NCI-H774 (cell line): ENCODE measurements at places on chromosomes 13 and 19.

DNA sequence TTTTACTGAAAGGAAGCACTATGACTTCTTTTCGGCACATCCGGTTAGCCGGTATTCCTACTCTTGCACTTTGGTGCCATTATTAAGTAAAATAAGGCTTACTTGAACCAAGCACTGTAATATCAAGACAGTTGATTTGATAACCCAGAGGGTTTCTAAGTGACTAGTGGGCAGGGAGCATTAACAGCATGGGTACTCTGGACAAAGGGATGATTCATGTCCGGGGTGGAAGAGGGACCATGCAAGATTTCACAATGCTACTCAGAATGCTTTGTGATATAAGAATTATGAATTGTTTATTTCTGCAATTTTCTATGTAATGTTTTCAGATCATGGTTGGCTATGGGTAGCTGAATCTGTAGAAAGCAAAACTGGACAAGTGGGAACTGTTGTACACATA lies 282.1 kb downstream of the TDRD3 start:
- DNase-seq = no peak

DNA sequence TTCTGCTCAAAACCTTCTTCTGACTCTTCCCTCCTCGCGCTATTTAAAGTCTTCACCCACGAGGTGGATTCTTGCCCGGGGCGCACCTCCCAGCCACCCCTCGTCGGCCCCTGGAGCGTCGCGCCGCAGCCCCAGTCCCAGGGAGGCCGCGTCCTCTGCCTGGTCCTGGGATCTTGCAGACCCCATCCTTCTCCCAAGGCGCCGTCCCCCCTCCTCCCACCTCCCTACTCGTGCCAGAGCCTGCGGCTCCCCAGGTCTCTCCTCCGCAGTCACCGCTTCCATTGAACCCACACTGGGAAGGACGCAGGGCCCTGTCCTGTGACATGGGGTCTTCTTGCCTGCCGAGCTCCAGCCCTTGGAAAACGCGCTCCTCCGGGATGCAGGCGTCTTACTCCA lies 486 bp downstream of the ZNF808 start:
- DNase-seq = no peak

DNA sequence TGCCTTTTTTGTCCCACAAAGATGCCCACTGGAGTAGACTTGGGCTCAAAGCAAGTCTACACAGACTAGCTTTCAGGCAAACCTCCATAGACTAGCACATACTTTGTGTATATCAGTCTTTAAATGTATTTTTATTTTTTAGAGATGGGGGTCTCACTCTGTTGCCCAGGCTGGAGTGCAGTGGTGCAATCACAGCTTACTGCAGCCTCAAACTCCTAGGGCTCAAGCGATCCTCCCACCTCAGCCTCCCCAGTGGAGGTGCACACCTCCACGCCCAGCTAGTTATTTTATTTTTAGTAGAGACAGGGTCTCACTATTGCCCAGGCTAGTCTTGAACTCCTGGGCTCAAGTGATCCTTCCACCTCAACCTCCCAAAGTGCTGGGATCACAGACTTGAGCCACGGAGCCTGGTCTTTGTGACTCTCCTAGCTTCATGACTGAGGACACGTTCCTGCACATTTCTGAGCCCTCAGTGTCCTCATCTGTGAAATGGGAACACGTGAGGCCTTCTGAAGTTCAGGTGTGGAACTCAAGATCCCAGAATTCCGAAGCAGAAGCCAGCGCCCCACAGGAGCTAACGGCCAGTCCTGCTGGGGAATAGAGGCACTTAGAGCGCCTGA lies 5.1 kb upstream of the TPM4 start:
- no peak for DNase-seq

GRCh38 chr19:10390652-10391286 lies 10.4 kb upstream of the TYK2 start:
- peak; percentile 40 for DNase-seq

DNA sequence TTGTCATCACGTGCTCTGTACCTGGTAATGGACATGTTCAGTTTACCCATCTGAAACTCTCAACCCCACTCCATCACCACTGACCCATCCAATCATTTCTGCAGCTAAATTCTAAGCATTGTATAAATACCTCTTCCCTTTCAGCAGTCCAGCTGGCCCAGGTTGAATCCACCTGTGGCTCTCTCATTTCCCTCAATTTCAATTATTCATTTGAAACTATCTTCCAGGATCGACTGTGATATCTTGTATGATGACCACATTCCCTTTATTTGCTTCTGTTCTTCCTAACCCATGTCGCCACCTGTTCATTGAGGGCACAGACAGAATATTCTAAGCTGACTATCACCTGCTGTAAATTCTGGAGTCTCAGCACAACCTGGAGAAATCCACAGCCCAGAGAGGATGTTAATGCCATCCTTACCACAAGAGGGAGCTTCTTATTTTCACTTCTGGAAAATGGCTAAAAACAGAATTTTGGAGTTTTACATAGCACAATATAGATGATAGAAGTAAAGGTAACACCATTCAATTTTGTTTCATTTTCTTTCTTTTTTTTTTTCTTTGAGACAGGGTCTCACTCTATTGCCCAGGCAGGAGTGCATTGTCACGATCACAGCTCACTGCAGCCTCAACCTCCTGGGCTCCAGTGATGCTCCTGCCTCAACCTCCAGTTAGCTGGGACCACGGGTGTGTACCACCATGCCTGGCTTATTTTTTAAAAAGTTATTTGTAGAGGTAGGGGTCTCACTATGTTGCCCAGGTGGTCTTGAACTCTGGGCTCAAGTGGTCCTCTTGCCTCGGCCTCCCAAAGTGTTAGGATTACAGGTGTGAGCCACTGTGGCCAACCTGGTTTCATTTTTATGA lies 38.6 kb downstream of the ZNF823 start:
- peak; percentile 19 for DNase-seq

GRCh38 chr19:2099054-2099501 lies 2.4 kb downstream of the IZUMO4 start:
- no peak for DNase-seq

- no peak for DNase-seq
These were observed 706.4 kb upstream of the SLC10A2 start for GRCh38 chr13:103772576-103772975.

DNA sequence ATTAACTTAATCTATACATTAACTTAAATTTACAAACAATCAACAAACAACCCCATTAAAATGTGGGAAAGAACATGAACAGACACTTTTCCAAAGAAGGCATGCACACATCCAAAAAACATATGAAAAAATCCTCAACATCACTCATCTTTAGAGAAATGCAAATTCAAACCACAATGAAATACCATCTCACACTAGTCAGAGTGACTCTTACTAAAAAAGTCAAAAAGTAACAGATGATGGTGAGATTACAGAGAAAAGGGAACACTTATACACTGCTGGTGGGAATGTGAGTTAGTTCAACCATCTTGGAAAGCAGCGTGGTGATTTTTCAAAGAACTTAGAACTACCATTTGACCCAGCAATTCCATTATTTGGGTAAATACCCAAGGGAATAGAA lies 759.2 kb upstream of the SLITRK1 start:
- no peak for DNase-seq

- DNase-seq = no peak
These were observed 1.6 kb downstream of the ADGRE3 start for GRCh38 chr19:14673088-14673487.

DNA sequence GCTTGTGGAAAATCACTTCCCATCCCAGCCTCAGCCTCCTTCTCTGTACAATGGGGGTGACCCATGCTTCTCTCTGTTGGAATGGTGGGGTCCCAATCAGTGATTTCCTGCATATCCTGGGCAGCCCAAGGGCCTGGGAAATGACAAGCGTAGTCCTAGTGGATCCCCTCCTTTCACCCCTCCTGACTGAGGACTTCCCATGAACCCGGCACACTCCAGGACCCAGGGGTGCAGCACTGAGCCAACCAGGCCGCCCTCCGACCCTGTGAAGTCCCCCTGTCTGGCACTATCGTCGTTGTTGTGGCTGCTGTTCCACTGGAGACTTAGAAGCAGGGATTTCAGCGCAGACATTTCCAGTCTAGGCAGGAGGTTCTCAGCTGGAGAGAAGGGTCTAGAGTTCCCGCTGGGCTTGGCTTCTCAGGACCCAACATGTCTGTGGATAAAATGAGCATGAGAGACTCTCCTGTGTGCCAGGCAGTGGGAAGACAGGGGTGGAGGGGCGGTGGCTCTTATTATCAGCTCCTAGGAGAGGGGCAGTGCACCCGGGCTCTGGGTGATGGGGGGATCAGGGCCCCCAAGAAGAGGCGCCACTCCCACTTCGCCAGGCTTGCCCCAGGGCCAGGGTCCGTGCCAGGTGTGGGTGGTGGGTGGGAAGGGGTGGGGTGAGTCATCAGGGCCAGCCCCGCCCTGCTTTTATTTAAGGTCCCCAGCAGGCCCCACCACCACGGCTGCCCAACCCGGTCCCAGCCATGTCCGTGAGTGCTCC lies at the start of gene LGALS7B:
Gene LGALS7B (plus strand): TSS at position 723 of the 766 bp plus-strand sequence. CDS start 27 bp downstream, at position 750.
- DNase-seq = no peak

DNA sequence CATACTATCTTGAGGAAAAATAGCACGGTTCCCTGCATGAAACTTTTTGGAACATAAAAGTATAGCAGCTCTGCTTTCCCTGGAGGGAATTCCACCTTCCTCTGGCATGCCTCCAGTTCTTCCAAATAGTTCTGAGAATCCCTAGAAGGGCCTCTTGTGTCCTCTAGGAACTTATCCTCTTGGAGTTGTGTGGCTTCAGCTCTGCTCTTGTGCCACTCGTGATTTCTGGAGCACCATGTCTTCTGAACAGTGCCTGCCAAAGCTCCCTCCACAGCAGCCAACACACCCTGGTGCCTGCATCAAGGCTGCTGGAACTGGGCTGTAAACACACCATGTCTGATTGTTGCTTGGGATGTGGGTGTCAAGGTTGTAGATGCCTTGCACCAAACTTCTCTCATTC lies 65.7 kb upstream of the FLT1 start:
- no peak for DNase-seq

DNA sequence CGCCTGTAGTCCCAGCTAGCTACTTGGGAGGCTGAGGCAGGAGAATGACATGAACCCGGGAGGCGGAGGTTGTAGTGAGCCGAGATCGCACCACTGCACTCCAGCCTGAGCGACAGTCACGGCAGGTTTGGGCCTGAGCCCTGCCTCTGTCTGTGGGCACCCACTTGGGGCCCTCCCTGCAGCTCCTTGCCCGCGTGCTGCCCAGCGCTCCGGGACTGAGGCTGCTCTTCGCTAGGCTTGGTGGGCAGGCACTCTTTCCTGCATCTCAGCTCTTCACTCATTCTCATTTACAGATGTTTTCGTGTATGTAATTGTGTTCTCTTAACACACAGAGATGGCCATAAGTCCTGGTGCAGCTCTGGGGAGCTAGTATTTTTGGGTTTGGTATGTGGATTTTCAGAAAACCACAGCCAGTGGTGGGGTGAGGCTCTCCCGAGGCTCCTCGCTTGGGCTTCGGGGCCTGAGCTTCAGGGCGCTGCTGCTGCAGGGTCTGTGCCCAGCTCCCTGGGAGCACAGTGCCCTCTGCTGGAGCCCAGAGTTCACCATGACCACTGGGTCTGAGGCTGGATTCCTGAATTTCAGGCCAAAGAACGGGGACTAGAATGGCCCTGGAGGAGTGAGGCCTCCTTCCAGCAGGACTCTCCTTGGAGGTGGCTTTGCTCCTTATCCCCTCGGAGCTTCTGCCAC lies 15.2 kb downstream of the UPF1 start:
- DNase-seq = peak; percentile 8

- no peak for DNase-seq
These were observed 682 bp upstream of the TEAD2 start for GRCh38 chr19:49362929-49363267.

DNA sequence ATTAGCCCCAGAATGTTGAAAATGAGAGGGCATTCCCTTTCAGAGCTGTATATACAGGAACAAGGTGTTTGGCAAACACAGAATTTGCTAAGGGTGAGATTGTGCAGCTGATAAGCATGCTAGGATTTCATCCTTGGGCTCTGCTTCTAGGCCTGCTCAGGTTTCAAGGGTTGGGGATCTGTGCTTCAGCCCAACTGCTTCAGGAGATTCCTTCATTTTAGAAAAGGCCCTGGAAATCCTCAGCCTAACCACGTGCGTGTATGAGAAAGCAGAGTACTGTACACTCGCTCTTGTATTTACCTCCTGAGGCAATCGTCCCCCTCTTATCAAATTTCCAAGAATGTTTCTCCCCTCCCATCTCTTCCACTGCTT lies 291.6 kb upstream of the ARGLU1 start:
- no peak for DNase-seq

GRCh38 chr19:14166999-14167575 lies 30.7 kb upstream of the ASF1B start:
- no peak for DNase-seq

GRCh38 chr13:37274569-37275497 lies 169.4 kb upstream of the CSNK1A1L start:
- no peak for DNase-seq

DNA sequence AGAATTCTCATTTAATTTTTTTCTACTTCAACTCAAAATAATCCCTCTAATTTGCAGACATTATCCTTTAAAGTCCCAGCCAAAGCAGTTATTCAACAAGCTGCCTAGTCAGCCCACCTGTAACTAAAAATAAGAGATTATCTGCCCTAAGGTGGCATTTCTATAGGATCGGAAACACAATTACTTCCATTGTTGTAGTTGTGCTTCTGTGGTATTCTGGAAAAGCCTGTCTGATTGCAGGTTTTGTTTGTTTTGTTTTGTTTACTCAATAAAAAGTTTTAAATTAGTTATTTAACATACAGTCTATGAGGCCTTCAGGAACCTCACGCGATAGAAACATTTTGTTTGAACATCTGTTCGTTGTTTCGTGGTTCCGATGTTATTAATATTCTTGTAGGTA lies 101.0 kb downstream of the ZIC5 start:
- DNase-seq = peak; percentile 71

DNA sequence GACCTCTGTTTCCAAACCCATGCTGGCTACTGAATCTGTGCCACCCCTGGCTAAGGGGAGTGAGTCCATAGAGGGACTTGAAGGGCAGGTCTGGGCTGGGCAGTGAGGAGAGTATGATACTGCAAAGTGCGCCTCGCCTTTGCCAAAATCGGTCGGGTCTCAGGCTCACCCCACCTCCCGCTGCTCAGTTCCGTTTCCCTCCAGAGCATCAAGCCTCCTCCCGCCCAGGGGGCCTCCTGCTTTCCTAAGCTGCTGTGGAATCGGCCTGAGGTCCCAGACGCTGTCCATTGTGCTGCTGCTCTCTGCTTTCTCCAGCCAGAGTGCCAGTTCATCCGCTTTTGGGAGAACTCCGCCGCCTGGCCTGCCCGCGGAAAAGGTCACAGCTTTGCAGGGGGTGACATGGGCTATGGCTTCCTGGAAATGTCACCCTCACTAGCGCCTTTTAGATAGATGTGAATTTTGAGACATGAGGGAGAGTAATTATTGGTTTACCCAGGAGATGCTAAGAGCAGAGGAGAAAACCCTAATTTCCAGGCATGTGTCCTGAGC lies 1418.4 kb downstream of the UQCRFS1 start:
- no peak for DNase-seq

DNA sequence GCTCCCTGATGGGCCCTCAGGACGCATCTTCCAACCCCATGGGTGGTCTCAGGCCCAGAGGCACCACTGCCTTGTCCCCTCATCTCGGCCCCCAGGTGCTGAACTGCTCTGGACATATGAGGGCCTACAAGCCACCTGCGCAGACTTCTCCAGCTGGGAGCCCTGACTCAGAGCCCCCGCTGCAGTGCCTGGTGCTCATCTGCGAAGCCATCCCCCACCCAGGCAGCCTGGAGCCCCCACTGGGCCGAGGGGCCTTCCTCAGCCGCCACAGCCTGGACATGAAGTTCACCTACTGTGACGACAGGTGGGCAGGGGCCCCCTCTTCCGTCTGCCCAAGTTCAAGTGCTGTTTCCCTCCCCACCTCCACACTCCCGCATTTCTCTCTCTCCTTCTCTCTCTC lies 12.2 kb downstream of the HIF3A start:
- DNase-seq = no peak

- no peak for DNase-seq
These were observed 26.2 kb upstream of the ZNF254 start for GRCh38 chr19:24060687-24061356.
